Urinary bladder (tissue), 4 donors: ENCODE measurements at places on chromosomes 3 and 15. TPM values are rescaled to one million over a fixed set of nuclear protein-coding genes. Genes with fewer than 3 reads are reported as not detected.

GRCh38 chr15:53869044-53869805 lies 109.0 kb upstream of the UNC13C start:
- no peak for DNase-seq

GRCh38 chr15:45110256-45110820 lies 3.6 kb downstream of the DUOX2 start:
- no peak for DNase-seq

DNA sequence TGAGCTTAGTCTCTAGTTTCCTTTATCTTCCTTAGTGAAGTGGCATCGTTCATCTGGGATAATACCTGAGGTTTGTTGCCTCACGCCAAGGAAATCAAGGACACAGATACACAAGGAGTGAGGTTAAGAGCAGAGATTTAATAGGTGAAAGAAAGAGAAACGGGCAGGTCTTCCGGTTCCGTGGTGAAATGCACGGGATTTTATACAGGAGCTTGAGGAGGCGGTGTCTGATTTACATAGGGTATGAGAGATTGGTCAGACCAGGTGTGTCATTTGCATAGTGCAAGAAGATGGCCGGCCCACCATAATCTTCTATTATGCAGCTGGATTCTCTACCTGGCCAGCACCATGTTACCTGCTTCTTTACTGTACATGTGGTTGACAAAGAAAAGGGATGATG lies 17.2 kb downstream of the ARRDC4 start:
- DNase-seq = no peak

GRCh38 chr3:67017211-67017610 lies 19.1 kb downstream of the KBTBD8 start:
- DNase-seq = no peak

DNA sequence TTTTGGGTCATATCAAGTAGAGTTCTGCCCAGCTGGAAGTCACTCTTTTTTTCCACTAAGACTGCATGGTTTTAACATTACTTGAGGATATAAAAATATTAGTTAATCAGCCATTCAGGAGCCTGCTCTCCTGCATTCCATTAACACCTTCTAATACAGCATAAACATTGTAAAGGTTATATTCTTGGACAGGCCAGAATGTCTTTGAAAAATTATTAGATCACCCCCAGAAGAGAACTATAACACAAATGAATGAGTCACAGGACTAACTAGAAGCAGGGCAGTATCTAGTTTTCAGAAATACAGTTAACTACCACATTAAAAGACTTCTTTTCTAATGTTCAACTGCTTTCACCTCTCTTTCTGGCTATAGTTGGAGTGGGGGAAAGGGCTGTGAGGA lies 80.9 kb downstream of the THBS1 start:
- no peak for DNase-seq

DNA sequence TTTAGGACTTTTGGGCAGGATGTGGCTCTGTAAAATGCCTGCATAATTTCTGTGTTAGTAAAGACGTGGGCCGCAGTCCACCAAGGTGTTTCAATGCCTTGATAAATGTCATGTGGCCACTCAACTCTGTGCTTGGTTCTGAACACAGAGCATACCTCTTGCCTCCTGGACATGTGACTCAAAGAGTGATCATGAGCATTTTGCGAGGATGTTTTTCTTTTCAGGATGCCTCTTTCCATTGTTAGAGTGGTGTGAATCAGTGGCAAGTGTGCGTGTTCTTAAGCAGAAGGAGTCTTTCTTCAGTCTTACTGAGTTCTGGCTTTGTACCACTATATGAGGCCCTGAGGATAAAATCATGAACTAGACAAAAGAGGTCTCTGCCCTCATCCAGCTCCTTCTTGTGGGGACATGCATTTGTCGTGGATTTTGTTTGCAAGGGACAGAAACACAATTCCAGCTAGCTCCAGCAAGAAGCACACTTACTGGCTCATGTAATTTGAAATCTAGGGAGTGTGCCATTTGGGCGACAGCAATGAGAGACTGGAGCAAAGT lies 363.4 kb downstream of the LRTM1 start:
- DNase-seq = no peak

- DNase-seq = no peak
Measured at GRCh38 chr3:100354850-100355249, 20.3 kb downstream of the NIT2 start.

DNA sequence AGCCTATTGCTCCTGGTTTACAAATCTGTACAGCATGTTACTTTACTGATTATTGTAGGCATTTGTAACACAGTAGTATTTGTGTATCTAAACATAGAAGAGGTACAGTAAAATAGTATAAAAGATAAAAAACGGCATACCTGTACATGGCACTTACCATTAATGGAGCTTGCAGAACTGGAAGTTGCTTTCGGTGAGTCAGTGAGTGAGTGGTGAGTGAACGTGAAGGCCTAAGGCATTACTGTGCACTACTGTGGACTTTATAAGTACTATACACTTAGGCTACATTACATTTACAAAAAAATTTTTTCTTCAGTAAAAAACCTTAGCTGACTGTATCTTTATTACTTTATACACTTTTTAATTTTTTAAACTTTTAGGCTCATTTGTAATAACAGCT lies 90.9 kb downstream of the RAP2B start:
- no peak for DNase-seq

- no peak for DNase-seq
Measured at GRCh38 chr3:111863942-111864694, 5.1 kb downstream of the PHLDB2 start.

GRCh38 chr3:195810455-195810845 lies 1.3 kb downstream of the MUC4 start:
- no peak for DNase-seq

CIDEC gene
- not detected for total RNA-seq

IMPG2 gene
- total RNA-seq = 2.3 TPM

RASL12 gene
- total RNA-seq = 54.6 TPM

- no peak for DNase-seq
Measured at GRCh38 chr15:80445300-80446041, 41.3 kb downstream of the ARNT2 start.

INSYN1 gene
- 7.3 TPM for total RNA-seq

SLMAP gene
- 559 TPM for total RNA-seq

TLR9 gene
- 0.11 TPM for total RNA-seq

- DNase-seq = no peak
Measured at GRCh38 chr3:33795856-33796536, 2.4 kb upstream of the PDCD6IP start.

- DNase-seq = no peak
Measured at GRCh38 chr15:63953524-63953923, 92.8 kb downstream of the DAPK2 start.
